ENCODE measurements at places on chromosomes 5 and 9.

DNA sequence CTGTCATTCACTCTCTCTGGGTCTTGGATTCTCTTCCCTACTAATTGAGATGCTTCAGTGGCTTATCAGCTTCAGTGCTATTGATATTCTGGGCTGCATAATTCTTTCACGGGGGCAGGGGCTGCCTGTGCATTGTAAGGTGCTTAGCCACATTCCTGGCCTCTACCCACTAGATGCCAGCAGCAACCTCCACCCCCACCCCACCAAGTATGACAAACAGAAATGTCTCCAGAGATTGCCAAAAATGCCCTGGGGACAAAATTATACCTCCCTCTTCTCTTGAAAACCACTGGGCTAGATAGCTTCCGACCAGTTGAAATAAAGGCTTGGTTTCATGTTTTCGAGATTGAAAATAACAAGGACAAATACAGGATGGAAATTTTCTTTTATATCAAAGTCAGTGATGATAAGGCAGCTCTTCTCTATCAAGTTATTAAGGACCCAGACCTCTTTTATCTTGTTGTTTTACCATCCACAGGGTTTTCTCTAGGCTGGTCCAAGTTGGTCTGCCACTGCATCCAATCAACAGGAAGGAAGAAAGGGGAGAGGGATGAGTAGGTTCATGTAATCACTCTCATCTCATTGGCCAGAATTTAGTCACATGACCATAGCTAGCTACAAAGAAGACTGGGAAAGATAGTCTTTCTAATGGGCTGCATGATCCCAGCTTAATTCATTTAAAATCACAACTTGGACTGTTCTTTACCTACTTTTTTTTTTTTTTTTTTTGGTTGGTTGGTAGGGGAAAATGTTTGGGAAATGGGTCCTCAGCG is 92.1 kb upstream of the RANBP3L start:
- DNase-seq: no peak

DNA sequence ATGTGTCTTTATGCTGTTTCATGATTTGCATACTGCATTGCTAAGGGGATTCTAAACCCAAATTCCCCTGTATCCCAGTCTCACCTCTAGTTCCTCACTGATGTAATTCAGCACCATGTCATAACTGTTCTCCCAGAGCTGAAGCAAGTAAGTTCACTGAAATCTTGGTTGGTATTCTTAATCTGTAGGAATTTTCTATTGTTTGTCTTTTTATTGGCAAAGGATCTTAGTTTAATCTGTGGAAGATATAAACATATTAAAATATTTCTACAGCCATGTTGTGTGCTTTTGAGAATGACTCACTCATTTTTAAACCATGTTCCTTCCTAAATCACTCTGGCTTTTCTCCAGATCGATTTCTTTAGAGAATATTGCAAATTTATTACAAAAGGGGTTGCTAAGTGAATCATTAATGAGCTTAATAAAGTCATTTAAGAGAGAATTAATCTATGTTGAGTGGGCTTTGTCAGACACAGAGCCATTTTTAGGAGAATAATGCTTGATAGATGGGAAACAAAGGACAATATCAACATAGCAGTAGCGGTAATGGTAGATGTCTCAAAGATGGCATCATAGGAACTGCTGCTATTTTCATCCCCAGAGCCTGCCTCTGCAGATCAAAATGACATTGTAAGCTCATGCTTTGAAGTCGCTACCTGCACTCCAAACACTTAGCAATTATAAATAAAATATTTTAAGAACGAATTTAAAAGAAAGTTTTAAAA is 110.0 kb downstream of the ENC1 start:
- no peak for DNase-seq

DNA sequence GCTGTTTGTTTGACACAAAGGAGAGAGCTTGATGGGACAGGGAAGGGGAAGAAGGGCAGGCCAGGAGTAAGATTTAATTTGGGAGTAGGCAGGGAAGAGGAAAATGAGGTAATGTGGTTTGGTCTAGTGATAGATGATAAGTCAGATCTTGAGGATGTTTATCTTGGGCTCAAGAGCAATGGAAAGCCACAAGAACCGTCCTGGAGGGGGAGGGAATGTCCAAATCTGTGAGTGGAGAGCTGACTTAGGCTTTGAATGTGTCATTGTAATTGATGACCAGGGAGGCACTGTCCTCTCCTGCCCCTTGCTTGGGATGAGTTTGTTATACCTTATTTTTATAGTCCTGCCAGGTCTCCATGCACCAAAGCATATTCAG is 37.5 kb downstream of the MAMDC2 start:
- DNase-seq: no peak

DNA sequence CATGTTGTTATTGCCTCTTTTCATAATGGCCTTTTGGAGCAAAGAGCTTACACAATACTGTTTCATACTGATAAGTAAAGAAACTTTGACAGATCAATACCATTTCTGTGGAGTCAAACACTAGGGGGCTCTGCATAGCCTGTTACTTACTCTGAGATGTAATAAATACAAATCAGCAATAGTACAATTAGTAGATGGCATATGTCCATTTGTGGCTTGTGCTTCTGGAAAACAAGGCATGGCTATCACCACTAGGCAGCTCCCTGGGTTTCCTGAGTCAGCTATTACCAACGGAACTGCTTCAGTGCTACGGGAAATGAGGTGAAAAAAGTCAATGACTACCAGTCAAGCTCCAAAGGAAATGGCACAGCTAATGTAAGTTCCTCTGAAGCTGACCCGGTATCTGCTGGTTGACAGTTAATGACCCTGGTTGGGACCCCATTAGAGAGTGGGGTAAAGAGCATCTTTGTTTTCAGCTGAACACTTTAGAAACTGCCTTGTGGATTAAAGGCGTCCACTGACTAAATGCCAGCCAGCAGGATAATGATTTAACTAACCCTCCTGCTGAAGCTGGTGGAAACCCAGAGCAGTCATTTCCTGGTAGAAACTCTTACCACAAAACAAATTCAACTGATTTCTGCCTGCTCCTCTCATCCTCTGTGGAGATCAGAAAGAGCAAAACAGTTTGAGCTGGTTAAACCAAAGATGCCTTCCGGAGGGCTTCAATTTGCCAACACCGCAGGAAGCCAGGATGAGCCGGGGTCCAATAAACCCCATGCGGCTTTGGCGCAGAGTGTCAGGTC is 69.0 kb upstream of the FAM169A start:
- DNase-seq: no peak

DNA sequence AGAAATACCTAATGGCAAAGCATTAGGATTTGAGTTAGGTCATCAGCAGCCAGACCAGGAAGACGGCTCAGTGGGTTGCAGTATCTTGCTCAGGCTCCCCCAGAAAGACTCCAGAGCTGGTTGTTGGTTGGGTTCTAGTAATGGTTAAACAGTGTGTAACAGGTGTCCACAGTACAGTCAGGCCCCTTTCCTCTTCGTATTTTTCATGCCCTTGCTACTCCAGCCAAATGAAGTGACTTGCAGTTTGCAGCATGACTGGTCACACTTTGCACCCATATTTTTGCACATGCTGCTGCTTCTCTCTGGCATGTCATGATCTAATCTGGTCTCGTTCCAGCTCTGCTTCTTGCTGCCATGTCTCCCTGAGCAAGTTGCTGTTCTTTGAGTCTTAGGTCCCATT is 60.6 kb upstream of the TRPC7 start:
- no peak for DNase-seq

DNA sequence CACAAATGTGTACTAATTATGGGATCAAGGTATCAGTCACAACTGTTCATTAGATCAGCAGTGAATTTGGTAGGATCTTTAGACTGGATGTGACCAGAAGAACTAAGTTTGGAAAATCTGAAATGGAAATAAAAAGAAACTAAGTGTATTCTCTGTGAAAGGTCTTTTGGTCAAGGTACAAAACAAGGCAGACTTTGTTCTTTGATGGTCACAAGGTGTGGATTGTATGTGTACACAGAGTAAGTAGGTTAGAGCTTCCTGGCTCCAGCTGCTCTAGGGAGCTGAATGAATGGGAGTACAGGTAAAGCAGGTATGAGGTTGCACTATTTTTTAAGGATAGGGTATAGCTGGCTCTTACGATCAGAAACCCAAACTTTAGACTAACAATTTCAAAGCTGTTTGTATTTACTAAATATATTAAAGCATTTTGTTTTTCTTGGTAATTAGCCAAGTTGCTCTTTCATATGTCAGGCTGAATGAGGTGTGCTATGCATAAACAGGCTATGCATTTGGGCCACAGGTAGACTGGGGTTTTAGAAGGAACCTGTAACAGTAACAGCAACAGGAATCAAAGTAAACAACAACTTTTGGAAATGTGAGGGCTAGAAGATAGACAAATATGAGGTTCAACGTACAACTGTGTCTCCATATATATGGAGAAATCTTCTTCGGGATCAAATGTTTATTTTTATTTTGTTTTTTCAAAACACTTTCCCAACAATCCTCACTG is 32.5 kb downstream of the FAM169A start:
- no peak for DNase-seq

DNA sequence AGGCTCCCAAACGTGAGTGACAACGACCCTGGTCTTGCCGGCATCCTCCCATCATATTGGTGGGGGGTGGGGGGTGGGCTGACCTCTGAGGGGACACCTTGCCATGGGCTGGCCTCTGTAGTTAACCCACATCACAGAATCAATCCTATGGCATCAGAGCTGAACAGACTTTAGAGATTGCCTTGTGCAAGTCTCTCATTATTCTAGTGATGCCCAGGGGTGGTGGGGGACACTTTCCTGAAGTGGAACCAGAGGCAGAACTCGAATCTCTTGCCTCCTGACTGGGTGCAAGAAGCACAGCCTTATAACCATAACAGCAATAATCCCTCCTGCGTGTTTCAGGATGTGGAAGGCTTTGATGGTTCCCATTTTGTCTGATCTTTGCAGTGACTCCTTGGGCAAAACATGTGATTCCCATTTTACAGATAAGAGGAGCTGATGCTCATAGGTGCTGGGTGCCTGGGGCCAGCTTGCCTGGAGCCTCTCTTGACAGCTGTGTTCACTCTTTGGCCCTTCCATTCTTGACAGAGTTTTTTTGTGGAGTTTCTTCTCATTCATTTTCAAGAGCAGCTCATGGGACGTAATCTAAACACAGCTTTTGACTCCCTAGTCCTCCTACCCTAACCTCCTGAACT is 18.6 kb upstream of the PITX1 start:
- no peak for DNase-seq

DNA sequence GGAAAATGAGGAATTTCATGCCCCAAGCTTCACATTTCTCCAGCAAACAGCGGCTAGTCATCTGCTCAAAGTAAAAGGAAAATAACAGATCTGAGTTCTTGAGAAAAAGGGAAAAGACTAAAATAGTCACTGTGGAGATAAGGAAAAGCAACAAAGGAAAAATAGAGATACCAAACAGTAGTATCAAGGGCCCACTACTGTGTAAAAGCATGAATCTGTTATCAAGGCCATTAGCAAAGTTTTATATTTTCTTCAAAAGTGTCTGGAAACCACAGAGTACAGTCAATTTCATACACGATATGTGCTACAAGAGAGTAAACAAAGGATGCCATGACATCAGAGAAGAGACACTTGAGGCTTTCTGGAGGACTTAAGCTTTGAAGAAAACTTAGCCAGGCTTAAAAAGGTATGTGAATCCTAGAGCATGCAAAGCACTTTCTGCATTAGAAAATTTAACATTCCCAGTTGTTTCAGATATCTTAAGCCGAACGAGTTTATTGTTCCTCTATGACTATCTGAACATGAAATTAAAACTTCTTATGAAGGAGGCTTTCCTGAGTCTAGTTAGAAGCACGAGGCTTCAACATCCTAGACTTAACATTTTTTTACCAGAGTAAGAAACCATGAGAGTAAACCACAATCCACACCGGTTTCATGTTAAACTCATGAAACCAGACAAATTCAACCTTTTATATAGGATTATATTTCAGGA is 1.2 kb downstream of the TTC33 start:
- no peak for DNase-seq

- DNase-seq: no peak
Measured at GRCh38 chr5:179620293-179620692, 3.2 kb downstream of the HNRNPH1 start.

GRCh38 chr5:148687427-148687826 is 33.1 kb upstream of the HTR4 start:
- no peak for DNase-seq

DNA sequence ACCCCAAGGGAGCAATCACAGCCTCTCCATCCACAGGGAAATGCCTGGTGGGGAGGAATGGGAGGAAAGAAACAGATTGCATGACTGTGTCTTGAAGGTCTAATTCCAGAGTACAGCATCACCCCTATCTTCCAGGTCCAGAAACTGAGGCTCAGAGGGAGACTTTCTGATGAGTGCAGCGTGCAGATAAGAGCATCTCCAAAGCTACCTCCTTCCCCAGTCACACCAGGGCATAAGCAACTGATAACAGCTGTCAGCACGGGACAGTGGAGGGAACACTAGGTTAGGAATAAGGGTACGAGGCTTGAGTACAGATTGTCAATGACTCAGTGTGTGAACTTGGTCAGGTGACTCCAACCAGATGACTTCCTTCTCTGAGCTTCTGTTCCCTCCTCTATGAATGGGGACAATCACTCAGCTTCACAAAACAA is 126.9 kb downstream of the KCNIP1 start:
- no peak for DNase-seq

DNA sequence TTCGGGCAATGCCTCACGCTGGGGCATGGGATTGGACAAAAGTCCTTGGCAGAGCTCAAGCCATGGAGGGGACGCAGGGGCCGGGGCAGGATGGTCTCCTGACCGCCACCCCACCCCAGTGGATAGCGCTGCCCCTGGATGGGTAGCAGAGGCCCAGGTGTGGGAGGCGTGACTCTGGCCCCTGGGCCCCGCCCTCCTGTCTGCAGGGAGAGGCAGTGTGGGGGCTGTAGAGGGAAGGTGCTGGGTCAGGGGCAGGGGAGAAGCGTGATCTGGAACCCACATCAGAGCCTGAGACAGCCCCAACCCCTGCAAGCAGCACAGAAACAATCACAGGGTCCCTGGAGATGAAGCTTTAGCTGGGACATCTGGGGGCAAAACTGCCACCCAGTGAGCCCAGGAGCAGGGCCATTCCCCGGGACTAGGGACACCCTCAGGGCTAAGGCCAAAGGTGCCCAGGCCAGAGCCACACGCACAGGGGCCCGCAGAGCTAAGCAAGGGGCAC is 36.2 kb downstream of the NACC2 start:
- DNase-seq: no peak

GRCh38 chr5:66307647-66308241 is 163.6 kb downstream of the SREK1 start:
- DNase-seq: no peak

DNA sequence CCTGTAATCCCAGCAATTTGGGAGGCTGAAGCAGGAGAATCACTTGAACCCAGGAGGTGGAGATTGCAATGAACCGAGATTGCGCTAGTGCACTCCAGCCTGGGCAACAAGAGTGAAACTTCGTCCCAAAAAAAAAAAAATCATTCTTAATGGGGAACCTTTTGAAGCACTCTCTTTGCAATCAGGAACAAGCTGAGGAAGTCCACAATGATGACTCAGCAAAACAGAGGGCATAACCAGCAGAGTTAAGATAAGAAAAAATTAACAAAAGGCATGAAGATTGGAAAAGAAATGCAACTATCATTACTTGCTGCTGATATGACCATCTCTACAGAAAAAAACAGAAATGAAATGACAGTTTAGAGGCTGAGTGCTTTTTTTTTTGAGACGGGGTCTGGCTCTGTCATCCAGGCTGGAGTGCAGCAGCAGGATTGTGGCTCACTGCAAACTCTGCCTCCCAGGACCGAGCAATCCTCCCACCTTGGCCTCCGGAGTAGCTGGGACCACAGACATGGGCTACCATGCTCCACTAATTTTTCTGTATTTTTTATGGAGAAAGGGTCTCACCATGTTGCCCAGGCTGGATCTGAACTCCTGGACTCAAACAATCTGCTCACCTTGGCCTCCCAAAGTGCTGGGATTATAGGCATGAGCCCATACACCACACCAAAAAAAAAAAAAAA is 88.0 kb downstream of the FNBP1 start:
- no peak for DNase-seq
